ENCODE measurements at places on chromosomes 2 and 18. TPM values are rescaled to one million over a fixed set of nuclear protein-coding genes. Genes with fewer than 3 reads are reported as not detected.

DNA sequence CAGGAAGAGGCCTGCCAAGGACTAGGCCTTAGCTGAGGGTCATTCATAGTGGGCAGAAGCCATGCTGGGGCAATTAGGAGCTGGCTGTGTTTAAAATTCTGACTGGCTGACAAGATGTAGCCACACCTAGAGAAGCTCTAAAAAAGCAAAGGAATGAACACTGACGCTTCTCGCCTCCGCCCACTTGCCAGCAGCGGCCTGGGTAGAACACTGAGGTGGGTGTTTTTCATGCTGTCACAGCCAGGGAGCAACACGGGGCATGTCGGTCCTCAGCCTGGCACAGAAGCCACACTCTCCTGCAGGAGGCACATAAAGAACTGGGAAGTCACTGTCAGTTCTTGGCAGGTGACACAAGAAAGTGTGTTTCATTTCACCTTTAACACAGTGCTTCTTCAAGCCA lies 10.4 kb downstream of the CHST10 start:
- DNase-seq, result no peak

DNA sequence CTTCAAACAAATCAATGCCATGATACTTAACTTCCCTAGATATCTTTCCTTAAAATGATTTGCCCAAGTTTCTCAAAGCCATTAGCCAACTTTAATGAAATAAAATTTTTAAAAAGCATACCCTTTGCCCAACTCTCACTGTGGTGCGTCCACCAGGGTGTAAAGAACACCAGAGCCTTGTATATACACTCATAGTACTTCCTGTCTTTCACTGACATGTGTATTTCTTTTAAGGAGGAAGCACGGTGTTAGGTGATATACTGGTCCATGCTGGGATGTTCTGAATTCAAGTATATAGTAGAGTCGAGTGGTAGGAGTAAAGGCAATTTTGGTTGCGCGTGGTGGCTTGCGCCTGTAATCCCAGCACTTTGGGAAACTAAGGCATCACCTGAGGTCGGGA lies 22.7 kb downstream of the AAK1 start:
- no peak for DNase-seq

DNA sequence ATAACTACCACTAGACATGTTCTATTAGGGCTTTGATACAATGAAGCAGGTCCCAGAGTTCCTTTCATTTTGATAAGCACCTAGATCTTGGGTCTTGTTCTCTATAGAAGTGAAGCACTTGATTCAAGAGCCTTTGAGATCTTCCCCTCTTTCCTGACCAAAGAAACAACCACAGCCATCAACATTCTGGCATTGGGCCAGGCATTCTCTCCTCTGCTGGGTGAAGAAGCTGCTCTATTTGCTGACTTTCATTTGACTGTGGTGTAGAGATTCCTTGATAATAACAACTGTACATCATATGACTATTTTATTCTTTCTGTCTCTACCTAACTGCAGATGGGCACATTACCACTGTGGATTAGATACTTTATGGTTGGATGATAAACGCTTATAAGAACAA lies 96.6 kb upstream of the LYPD1 start:
- DNase-seq, result no peak

DNA sequence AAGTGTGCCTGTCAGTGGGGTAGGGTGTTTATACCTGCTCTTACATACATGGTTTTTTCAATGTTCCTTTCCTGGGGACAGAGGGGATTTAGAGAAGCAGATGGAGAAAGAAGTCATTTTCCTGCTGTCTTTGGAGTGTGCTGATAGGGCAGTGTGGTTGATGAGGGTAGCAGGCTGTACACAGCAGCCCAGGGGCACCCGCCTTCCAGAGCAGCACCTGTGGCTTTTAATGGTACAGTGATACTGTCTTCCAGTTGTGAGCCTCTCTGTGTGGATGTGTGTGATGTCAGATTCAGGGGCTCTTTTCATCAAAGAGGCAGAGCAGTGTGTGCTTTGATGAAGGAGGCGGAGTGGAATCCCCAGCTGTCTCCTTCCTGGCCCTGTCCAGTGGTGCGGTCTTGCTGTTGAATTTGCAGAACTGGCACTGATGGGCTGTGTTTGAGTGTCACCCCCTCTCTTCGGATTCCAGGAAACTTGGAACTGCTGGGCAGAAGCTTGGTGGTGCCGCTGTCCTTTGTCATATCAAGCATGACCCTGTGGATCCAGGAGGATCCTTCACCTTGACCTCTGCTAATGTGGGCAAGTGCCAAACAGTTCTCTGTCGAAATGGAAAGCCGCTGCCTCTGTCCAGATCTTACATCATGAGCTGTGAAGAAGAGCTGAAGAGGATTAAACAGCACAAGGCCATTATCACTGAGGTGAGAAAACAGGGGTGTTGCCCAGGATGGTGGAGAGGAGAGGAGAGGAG lies 259.8 kb downstream of the PHLPP1 start:
- DNase-seq, result no peak

DNA sequence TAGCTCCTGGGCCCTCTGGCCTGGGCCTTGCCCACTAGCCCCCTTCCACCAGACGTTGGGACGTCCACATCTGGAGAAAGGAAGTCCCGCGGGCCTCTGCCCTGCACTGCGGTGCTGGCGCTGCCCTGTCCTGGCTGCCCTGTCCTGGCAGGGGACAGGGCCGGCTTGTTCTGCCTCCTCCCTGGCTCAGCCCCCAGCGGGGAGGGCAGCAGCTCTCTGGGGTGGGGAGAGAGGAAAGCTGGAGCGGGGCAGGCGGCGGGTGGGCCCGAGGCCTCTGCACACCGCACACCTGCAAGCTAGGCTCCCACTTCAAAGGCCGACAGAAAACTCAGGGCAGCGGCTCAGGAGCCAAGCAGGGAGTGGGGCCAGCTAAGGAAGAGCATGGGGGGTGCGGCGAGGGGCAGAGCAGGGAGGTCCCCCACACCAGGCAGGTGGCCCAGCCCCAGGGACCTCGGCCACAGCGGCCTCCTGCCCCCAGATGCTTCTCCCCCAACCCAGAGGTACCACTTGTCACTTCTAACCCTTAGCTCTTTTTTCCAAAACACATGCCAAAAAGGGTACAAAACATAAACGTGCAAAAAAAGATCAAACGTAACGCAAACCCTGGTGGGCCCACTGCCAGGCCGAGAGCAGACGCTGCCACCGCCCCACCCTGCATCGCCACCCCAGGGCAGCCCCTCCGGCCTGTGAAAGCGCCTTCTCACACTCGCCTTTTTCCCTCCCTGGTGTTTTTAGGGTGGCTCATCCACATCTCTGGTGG lies 13.5 kb downstream of the SNED1 start:
- DNase-seq, result no peak

- no peak for DNase-seq
Observed at GRCh38 chr2:75565472-75566462, 5.0 kb upstream of the EVA1A start.

DNA sequence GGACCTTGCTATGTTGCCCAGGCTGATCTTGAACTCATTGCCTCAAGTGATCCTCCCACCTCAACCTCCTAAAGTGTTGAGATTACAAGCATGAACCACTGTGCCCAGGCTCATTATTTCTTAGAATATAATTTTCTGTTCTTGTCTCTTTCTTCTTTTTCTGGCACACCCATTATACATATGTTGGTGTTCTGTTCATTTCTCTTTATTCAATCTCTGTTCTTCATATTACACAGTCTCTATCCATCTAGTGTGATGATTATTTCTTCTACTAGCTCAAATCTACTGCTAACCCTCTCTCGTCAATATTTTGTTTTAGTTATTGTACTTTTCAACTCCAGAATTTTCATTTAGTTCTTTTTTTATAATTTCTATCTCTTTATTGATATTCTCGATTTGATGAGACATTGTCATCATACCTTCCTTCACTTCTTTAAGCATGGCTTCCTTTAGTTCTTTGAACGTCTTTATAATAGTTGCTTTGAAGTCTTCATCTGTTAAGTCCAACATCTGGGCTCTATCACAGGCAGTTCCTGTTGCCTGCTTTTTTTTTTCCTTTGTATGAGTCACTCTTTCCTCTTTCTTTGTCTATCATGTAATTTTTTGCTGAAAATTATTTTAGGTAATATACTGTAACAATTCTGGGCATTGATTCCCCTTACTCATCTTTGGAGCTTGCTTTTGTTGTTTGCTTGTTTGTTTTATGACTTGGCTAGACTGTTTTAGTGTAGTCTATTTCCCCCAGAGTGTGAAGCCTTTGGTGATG lies 196.4 kb upstream of the NABP1 start:
- DNase-seq, result no peak

- no peak for DNase-seq
Observed at GRCh38 chr2:233360771-233361176, 6.5 kb downstream of the DGKD start.

DNA sequence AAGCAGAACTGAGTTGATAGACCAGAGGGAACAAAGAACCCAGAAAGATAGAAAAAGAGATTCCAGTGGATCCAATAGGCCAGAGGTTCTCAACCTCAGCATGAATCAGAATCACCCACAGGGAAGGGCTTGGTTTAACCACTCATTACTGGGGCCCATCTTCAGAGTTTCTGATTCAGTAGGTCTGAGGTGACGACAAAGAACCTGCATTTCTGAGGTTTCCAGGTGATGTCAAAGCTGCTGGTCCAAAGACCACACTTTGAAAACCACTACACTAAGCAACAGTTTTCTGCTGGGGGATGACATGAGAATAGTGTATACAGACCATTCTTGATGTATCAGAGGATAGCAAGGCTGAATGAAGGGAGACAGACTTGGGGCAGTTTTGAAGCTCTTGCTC lies 296.9 kb upstream of the STON1 start:
- DNase-seq, result no peak

GRCh38 chr2:57937456-57937855 lies 109.2 kb upstream of the VRK2 start:
- no peak for DNase-seq

GRCh38 chr2:23553561-23553960 lies 168.6 kb downstream of the KLHL29 start:
- DNase-seq, result no peak

DNA sequence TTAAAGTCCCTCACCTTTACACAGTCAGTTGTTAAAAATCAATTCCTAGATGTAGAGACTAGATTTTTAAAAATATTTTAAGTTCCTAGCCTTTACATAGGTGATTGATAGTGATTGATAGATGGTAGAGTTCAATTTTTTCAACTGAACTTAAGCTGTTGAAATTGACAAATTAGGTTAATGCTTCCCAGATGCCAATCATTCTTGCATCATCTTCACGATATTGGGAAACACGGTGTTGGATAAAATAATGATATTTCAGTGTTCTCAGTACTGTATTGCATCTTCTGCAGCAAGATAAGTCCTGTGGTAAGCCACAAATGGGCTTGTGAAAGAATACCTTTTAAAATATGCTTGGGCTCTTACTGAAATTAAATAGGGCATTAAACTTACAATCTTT lies 667.6 kb downstream of the STK39 start:
- DNase-seq, result no peak

DNA sequence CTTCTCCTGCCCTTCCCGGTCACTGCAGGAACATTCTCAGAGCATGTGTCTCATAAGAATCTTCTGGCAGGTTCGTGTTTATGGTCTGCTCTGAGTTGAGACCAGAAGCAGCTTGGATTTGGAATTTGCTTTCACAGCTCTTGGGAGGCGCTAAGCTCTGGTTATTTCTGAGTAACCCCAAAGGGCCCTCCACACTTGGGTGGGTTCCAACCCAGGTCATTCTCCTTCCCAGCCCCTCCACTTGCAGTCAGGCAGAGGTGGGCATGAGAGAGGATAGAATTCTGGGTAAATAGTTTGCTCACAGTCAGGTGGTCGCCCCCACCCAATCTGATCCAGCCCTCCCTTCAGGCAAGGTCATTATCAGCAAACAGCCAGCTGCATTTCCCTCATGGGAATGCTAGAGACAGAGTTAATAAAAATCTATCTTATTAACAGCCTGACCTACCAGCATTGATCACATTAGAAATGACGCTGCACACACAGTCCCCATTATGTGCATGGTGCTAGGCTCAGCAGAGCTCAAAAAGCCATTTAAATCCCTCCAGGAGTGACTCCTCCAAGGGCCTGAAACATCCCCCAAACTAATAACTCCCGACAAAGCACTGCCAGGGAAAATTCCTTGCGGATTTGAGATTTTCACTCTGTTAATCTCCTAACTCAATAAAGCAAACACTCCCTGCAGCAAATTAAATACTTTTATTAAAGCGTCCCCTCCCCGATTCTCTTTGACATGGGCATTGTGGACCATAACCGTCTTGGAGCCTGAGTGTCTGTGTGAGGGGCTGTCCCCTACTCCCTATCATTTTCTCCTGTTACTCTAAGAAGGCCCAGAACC lies 61.9 kb downstream of the SLC4A5 start:
- DNase-seq, result no peak

GRCh38 chr2:25241452-25241851 lies 73.1 kb upstream of the POMC start:
- no peak for DNase-seq

DNA sequence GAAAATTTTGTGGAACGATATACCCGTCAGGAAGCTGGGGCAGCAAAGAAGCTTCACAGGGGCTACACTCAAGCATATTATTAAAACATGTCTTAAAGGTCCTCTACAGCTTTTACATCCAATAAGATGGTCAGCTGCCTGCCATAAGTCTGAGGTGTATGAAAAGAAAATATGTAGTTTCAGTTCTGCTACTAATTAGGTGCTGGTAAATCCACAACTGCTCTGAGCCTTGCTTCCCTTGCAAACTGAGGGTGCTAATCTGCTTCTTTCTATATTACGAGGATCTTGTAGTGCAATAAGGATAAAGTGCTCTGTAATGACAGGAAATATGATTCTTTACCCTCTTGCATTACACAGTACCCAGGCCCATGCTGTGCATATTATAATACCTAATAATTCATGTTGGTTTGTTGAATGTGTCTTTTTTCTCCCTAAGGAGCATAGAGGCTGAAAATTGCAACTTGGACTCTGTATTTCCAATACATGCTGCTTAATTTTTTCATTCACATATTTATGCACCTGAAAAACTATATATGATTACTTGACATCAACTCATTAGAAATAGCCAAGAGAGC lies 14.5 kb upstream of the SLC8A1 start:
- DNase-seq, result no peak

DNA sequence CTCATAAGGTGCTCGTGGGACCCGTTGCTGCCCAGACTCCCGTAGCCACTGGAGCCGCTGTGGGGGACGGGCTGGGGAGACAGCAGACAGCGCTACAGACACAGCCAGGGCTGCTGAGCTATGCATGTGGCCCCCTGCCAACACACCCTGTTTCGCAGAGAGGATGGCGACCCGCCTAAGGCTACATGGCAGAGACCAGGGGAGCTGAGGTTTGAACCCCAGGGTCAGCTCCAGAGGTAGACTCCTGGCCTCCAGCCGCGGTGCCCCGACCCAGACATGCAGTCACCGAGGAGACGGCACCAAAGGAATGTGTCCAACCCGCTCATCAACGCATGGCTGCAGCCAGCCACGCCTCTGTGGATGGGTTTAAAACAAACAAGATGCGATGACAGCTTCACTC lies 21.0 kb upstream of the HES6 start:
- DNase-seq, result no peak

IL1F10 gene
- total RNA-seq, result not detected

GREB1L gene
- total RNA-seq, result not detected

NEU2 gene
- total RNA-seq, result not detected

MC2R gene
- not detected for total RNA-seq

MPP4 gene
- total RNA-seq, result not detected

STEAP3 gene
- not detected for total RNA-seq

SCYGR3 gene
- not detected for total RNA-seq

ZAP70 gene
- 512 TPM for total RNA-seq

ZNF516 gene
- total RNA-seq, result 19.5 TPM

Data from CD8-positive, alpha-beta T cell (primary cell).